ENCODE measurements at places on chromosomes 11 and 22.

- no peak for DNase-seq
These were observed 7.2 kb upstream of the OSM start for GRCh38 chr22:30273711-30274436.

- peak; percentile 26 for DNase-seq
These were observed 63.0 kb downstream of the PPFIBP2 start for GRCh38 chr11:7576726-7577290.

GRCh38 chr22:23060612-23061400 lies 9.5 kb upstream of the GNAZ start:
- no peak for DNase-seq

DNA sequence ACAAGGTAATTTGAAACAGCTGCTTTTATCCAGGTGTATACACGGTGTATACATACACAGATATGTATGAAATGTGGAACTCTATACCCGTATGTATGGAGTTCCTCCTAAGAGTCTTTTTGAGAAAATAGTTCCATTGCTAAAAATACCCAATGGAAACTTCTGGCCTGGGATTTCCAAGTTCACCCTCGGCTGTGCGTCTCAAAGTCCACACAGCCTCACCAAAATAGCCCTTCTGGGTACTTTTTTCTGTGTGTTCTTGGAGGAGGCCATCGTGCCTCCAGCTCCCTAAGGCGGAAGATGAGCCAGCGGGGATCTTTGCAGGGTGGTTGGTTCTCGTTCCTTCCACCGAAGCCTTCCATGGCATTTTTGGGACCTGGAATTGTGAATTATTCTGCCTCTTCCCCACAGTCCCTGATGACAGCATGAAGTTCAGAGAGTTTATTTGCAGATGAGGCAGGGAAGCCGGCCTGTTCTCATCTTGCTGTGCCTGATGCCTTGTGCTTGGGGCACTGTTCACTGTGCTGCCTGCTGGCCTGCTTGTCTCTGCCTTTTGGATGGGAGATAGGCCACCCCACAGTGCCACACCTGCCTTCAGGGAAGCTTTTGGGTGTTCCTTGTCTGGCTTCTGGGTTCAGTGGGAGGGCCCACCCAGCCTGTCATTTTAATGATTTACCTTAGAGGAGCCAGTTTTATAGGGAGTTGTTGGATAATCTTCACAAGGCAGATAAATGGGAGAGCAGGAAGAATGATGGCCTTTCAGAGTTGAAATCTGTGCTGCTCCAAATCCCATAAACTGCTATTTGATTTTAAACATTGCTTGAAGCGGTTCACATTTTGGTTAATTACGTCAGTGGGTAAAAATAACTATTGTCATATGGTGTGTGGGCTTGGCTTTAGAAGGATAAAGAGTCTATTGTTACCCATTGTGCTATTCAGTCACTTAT lies 112.7 kb upstream of the OR4B1 start:
- DNase-seq = no peak

DNA sequence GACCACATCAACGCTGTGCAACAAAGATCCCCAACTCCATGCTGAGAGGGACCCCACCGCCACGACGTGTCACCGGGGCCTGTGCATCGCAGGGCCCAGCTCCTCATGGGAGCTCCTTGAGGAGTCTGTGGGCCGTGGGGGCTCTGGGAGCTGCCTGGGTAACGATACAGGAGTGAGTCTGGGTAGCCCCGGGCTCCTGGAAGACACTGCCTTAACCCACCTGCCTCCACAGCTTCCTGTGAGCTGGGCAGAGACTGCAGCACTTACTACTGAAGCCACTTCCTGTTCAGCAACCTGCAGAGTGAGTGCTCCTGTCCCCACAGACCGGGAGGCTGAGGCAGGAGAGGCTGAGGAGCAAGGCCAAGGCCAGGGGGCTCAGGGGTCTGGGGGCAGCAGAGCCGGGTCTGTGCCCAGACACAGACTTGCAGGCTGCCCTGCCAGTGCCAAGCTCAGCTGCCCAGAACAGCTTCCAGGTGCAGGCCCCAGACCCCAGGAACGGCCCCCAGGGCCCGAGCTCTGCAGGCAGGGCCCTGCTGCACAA lies 226.7 kb downstream of the BRD1 start:
- DNase-seq = no peak

- no peak for DNase-seq
These were observed 650 bp downstream of the CST6 start for GRCh38 chr11:66012371-66012945.

DNA sequence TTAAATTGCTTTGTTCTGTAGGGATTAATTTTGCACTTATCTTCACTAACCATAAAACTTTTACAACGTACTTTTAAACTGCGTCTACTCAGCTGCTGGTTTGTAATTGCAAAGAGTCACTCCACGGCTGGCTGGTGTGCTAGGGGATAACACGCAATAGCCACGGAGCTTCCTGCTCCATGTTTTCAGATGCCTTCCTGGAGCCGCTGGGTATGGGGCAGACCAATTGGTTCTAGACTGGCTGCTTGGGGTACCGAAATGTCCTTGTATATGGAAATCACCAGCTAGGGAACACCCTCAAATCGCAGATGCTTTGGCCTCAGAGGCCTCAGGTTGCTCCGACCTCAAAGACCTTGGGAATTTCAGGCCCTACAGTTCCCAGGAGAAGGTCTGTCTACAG lies 3.8 kb upstream of the CSNK2A3 start:
- no peak for DNase-seq

- no peak for DNase-seq
These were observed 122.3 kb downstream of the BRD1 start for GRCh38 chr22:49705216-49705971.

DNA sequence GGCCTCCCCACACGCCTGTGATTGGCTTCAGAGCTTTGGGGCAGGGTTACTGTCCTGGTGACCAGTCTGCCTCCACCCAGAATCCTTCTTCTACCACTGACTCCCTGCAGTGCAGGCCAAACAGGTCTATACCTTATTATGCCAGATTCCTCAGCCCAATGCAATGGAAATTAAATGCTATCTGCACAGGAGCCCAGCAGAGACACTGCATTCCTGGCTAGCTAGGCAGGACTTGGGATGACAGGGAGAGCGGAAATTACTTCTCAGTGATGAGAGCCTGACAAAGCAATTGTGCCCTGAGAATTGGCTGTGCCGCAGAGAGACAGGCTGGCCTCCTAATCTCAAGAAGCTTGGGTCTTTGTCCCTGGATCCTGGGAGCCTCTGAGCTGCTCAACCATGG lies 143.8 kb upstream of the NCAM1 start:
- no peak for DNase-seq

DNA sequence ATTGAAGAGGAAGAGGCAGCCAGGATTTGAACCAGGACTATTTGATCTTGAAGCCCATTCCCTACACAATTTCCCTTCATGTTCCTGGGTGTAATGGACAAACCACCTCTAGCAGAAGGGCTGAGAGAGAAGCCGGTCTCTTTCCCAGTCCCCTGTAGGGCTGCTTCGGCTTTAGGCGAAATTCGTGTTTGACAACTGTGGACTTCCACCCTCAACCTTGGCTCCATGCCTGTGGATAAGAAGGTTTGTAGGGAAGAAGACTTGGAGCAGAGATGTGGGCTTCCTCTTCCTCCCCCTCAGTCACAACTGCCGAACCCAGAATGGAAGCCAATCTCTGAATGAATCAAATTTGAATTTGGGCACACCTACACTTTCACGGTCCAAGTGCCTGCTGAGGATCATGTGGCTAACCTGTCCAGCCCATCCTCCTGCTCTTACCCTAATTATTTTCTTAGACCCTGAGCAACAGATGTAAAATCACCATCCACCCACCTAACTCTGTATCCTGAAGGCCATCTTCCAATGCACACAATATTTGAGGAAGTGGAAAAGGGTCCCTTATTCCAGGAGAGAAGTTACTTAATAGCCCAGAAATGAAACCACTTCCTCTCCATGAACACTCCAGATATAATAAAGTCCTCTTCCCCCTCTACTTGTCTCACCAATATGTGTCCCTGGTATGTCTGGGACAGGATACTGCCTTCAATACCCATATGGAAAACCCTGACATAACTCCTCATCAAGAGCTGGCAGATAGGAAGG lies 10.1 kb upstream of the SCN2B start:
- DNase-seq = no peak

GRCh38 chr22:38233427-38233826 lies 31.6 kb downstream of the MAFF start:
- no peak for DNase-seq

- no peak for DNase-seq
These were observed 113.1 kb downstream of the RBFOX2 start for GRCh38 chr22:35915477-35916013.

Measured in amygdala (tissue), 56 donors.